ENCODE measurements at places on chromosomes 6 and 20. TPM values are rescaled to one million over a fixed set of nuclear protein-coding genes. Genes with fewer than 3 reads are reported as not detected.

DNA sequence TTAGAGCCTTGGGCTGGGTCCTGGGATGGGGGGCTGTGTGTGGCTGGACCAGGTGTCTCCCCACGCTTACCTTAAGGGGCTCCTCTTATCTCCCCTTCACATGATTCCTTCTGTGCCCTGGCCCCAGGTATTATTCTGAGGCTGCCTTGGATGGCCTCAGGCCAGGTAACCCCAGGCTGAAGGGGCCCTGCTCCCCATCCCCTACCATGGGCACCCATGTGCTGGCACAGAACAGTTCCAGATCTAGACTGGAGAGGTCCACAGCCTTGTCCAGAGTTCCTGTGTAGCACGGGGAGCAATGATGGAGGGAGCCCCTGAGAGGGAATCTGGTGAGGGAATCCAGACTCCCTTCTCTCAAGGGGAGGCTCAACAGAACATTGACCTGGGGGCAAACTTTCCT, 32.1 kb downstream of the MOCS1 start:
- H3K27me3 ChIP-seq, result no peaks in the 10 kb centered on the region
- H3K27ac ChIP-seq, result no peak overlapping the region
- no peak for DNase-seq
- H3K4me1 ChIP-seq, result no peaks in the 10 kb centered on the region

DNA sequence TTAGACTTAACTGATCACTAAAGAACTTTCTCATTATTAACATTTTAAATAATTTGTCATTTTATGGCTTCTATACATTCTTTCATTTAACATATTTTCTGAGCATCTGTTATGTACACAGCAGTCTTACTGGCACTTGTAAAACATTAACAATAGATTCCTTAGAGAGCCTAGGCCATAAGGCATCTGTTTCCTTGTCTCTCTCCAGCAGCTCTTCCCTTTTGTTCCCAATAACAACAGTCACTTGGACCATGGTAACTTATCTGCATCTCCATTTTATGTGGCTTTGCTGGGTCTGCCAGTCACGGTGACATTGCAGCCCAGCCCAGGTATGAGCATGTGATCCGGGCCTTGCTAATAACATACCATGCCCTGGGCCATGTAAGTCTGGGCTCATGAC, 11.7 kb upstream of the TASP1 start:
- H3K27me3 ChIP-seq, result no peaks in the 10 kb centered on the region
- no peak overlapping the region for H3K27ac ChIP-seq
- no peaks in the 10 kb centered on the region for H3K36me3 ChIP-seq
- DNase-seq, result no peak
- H3K4me1 ChIP-seq, result no peaks in the 10 kb centered on the region

DNA sequence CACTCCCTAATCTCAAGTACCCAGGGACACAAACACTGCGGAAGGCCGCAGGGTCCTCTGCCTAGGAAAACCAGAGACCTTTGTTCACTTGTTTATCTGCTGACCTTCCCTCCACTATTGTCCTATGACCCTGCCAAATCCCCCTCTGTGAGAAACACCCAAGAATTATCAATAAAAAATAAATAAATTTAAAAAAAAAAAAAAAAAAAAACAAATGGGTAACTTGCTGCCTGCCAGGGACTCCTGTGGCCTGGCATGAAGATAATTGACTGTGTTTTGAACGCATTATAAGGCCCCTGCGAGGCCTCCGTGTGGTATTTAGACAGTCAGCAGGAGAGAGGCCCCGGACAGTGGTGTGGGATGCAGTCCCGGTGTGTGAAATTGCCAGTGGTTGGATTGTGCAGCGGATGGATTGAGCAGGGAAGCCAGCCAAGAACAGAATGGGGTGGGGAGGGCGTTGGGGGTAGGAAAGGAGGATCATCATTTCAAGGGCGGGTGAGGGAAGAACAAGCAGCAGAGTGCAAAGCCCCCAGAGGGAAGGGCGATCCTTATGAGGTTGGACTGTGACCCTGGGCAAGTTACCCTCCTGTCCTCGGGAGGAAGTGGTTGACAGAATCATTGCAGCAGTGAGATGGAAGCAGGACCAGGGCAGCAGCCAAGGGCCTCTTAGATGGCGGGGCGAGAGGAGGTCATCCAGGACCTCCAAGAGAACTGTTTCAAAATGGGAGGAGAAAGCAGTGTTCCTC, 43.3 kb downstream of the PPARD start:
- no peak overlapping the region for H3K4me3 ChIP-seq
- no peaks in the 10 kb centered on the region for H3K4me1 ChIP-seq
- H3K27me3 ChIP-seq, result no peaks in the 10 kb centered on the region
- no peaks in the 10 kb centered on the region for H3K36me3 ChIP-seq

- H3K4me1 ChIP-seq, result no peaks in the 10 kb centered on the region
- H3K27ac ChIP-seq, result no peak overlapping the region
- no peaks in the 10 kb centered on the region for H3K27me3 ChIP-seq
- no peak overlapping the region for H3K4me3 ChIP-seq
- no peaks in the 10 kb centered on the region for H3K36me3 ChIP-seq
These were observed 52.7 kb downstream of the UNC5CL start for GRCh38 chr6:40986364-40986763.

RHAG gene
- not detected for total RNA-seq

Data from ascending aorta (tissue), 2 donors.